Suppressor macrophage (primary cell): ENCODE measurements at places on chromosomes 13 and 19.

- DNase-seq, result no peak
Measured at GRCh38 chr13:39485314-39485700, 117.7 kb downstream of the LHFPL6 start.

- no peak for DNase-seq
Measured at GRCh38 chr13:113809934-113810333, 50.9 kb downstream of the TMEM255B start.

DNA sequence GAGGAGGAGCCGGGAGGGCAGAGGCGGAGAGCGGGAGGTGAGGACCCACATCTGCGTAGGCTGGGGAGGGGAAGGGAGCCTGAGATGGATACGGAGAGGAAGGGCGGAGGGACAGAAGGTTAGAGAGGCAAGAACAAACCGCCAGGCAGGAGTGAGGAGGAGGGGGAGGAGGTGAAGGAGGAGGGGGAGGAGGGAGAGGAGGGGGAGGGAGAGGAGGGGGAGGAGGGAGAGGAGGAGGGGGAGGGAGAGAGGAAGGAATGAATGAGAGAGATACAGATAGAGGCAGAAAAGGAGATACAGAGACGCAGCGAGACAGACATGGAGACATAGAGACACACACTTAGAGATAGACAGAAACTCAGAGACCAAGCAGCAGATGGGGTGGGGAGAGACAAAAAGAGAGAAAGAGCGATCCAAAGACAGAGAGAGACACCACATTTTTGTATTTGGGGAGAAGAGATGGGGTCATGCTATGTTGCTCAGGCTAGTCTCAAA is 782 bp upstream of the CA11 start:
- no peak for DNase-seq

DNA sequence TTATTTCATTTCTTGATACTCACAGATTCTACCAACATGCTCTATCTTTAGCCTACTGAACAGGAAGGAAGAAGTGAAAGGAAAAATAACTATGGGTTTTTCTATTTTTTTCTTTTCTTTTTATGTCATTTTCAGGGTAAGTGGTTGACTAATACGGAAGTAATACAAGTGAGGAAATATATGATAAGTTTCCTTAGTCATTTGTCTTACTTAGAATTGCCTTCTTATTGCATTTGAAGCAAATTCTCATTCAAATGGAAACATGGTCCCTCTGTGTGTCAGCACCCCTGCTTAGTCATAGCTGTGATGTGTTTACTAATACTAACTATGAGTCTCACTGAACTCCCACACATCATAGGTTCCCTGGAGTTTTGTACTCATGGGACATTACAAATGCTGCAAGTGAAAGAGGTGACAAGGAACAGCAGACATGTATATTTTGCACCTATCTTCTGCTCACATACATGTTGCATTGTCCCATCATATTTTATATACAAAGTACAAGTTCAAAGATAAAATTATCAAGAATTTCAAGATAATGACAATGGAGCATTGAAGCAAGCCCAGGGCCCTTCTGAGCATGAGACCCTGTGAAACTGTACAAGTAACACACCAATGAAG is 60.1 kb downstream of the DCT start:
- peak; percentile 88 for DNase-seq

GRCh38 chr19:16274447-16274846 is 50.2 kb upstream of the KLF2 start:
- peak; percentile 52 for DNase-seq

GRCh38 chr13:50334944-50335343 is 319.7 kb downstream of the KCNRG start:
- no peak for DNase-seq

DNA sequence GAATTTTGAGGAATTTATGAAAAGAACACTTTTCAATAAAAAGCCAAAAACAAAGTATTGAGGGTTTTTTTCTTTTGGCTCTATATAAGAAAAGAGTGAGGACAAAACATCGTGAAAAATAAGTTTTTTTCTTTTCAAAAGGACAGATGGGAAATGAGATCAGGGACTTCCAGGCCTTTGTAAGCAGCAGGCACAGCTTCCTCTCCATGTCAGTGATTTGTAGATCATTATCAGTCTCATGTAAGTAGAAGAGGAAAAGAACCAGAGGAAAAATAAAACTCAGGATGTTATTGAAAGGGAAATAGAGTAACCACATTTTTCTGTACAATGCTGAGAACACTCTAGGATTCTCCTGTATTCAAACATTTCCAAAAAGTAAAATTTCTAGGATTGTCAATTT is 29.9 kb downstream of the DOCK9 start:
- DNase-seq, result no peak

DNA sequence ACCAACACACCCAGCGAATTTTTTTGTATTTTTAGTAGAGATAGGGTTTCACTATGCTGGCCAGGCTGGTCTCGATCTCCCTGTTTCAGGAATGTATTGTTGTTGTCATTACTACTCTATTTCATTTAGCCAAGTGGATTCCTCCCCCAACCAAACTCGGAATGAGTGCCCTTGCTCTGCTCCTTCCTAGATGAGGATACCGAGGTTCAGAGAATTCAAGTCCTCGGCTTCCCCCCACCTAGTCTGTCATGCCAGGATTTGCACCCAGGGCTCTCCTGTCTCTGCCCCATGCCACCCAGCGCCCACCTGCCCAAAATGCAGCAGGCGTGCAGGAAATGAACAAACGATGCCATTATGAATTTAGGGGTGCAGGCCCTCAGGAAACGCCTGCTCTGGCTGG is 3.5 kb upstream of the SPACA4 start:
- DNase-seq, result no peak

DNA sequence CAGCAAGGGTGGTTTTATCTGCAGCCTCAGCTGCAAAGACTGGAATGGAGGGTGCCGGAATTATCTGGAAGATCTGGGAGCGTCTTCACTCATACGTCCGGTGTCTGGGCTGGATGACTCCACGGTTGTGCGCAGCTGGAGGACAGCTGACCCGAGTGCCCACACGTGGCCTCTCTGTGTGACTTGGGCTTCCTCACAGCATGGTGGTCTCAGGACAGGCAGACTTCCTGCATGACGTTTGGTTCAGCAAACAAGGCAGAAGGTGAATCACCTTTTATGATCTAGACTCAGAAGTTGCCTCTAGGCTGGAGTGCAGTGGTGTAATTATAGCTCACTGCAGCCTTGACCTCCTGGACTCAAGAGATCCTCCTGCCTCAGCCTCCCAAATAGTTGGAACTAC is 33.2 kb downstream of the CACNG6 start:
- no peak for DNase-seq

DNA sequence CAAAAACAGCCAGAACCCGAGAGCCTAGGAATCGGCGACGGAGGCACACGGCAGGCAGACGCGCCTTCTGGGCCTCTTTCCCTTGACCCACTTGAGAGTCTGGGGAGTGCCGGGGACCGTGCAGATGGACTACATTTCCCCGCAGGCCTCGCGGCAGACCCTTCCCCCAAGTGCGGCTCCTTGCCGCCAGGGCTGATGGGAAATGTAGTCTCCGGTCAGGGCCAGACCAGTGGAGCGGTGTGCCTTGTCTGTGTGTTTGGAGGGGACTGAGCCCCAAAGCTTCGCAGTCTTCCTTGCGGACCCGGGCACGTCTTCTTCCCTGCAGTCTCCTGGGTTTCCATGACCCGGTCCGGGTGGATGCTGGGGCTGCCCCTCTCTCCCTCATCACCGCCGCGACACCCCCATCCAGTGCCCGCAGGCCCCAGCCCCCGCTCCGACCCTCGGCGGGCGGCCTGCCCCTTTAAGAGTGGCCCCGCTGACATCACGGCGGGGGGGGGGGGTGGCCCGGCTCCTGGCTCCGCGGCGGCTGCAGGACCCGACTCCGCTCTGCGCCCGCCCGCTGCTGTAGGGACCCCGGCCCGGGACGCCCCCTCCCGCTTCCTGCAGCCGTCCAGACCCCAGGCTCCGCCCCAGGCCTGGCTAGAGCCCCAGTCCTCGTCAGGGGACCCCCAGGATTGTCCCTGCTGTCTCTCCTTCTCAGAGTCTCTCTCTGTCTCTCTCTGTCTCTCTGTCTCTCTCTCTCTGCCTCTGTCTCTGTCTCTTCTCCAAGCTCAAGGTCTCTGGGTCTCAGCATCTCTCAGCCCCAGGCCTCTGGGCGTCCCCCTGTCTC is 758 bp upstream of the CACNG7 start:
- peak; percentile 45 for DNase-seq

DNA sequence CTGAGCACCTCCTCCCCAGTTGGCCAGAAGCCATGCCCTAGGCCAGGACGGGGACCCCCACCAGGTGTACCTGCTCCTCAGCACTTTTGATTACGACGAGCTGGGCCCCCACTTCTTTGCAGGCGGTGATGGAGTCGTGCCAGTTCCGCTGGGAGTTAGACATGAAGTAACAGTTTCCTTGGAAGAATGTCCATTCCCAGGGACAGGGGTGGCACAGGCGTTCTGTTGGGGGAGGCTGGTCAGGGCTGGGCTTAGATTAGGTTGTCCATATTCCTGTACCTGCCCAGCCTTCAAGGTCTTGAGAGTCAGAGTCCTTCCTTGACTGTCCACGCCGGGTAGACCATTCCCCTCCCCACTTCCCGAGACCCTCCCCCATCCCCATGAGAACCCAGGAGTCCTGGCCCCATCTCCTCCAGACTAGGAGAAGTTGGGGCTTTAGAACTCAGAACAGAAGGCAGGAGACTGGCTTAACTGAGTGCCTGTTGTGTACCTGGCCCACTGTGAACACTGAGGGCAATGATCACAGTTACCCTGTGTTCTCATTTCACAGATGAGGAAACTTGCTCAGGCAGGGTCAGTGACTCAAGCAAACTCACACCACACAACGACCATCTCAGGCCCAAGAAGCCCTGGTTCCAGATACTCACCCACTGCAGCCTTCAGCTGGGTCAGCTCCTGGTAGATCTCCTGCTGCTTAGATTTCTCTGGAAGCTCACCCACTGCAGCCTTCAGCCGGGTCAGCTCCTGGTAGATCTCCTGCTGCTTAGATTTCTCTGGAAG is 2.3 kb downstream of the CD209 start:
- DNase-seq, result peak; percentile 35

- DNase-seq, result no peak
Measured at GRCh38 chr19:38739440-38740256, 4.6 kb downstream of the CAPN12 start.

GRCh38 chr13:100274942-100275506 is 186.1 kb downstream of the PCCA start:
- DNase-seq, result no peak

GRCh38 chr19:44723952-44724319 is 24.6 kb upstream of the BCL3 start:
- DNase-seq, result peak; percentile 93

GRCh38 chr19:18274781-18275356 is 617 bp upstream of the IQCN start:
- DNase-seq, result peak; percentile 88

DNA sequence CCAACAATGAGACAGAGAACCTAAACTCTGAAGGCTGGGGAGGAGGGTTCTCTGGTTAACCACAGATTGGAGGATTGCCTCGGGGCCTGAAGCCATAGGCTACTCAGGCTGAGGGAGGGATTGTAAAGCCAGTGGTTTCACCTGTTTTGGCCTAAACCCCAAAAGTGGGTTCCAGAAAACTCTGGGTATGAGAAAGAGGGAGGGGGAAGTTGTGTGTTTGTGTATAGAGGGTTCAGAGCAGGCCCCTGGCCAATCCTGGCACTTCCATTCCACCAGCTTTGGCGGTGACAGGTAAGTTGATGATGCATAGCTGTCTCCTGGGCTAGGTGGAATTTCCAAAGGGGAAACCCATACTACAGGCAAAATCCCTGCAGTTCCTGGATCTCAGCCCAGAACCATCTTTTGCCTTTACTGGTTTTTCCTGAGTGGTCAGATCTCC is 13.5 kb upstream of the CCDC97 start:
- DNase-seq, result no peak

DNA sequence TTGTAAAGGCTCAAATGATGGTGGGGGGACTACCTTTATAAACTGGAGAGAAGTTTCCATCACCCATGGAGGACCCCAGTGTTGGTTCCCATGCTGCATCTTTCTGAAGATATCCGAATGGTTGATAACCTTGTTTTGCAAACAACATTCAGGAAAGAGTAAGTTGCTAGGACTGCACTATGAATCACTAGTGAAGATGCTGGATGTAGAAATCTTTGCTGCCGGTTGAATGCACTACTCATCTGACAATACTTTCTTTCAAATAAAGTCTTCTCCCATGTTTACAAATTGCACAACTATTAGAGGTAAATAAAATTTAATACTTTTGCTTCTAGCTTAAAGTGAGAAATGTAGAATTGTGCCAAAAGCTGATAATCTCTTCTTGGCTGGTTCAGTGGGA is 198.4 kb upstream of the SLITRK6 start:
- DNase-seq, result no peak

GRCh38 chr13:70424428-70424827 is 316.2 kb upstream of the KLHL1 start:
- DNase-seq, result no peak

DNA sequence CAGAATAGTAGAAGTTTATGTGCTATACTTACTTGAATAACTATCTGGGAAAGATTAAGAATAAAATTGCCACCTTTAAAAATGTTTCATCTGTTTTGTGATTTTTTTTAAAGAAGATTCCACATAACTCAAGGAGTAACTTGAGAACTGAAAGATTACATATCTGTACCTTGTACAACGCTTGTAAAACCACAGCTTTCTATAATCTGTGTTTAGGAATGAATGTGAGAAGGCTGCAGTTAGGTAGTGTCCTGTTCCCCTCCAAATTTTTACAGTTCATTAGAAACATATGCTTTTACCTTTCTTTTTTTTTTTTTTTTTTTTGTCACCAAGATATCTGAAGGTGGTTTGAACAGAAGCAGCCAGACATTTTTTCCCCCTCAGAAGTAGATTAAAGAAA is 312.8 kb upstream of the GPC6 start:
- DNase-seq, result no peak

DNA sequence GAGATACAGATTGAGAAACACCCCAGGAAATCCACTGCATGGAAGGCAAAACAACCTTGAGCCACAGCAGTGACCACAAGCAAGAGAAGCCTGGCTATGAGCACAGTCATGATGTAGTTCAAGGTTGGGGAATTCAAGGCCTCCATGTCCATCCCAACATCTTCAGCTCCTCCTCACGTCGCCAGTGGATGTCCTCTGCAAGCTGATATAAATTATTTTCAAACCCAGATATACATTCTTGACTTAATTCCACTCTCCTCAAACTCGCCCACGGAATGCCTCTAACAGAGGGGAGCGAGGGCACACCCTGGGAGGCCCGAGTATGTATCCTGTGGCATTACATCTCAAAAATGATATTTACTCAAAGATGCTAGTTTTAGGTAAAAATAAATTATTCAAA is 105.5 kb downstream of the SHISA2 start:
- DNase-seq, result no peak

DNA sequence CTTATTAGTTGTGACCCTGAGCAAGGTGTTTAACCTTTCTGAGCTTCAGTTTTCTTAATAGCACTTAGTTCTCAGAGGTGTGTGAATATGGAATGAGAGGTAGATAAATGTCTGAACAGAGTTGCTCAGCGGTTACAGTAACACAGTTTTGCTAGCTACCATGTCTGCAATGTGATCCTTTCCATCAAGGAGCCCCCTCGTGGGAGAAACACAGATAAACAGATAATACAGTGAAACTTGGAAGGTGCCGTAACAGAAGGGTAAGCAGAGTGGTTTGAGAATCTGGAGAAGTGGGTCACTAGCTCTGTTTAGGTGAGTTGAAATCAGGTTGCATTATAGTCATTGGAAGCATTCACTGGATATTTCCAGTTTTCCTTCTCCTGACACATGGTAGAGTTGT is 38.9 kb downstream of the IRS2 start:
- DNase-seq, result no peak
